ENCODE measurements at places on chromosomes 7 and 10. TPM values are rescaled to one million over a fixed set of nuclear protein-coding genes. Genes with fewer than 3 reads are reported as not detected.

AKR1B15 gene
- total RNA-seq, result not detected

DNA sequence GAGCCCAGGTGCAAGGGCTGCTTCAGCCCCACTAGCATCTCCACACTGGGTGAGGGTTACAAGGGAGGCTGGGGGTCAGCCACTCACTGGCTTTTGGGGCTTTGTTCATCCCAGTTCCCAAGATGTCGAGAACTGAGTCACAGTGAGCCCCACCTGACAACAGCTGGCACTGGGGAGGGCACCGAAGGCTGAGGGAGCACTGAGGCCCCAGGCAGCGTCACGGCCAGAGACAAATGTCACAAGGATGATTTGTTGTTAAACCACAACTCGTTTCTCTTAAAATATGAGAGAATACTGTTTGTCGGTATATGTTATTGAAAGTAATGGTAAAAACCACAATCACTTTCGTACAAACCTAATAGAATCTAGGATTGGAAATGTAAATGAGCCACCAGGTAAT, 219.9 kb downstream of the CELF2 start:
- DNase-seq, result peak; percentile 80
- H3K4me3 ChIP-seq, result peak overlapping the region; percentile 20
- H3K4me1 ChIP-seq, result peaks cover 96% of the 10 kb centered on the region
- peak overlapping the region; percentile 92 for H3K27ac ChIP-seq

GRCh38 chr10:36221101-36221500, 579.0 kb upstream of the FZD8 start:
- H3K4me3 ChIP-seq, result no peak overlapping the region
- no peak for DNase-seq
- no peaks in the 10 kb centered on the region for H3K36me3 ChIP-seq
- H3K4me1 ChIP-seq, result no peaks in the 10 kb centered on the region
- no peaks in the 10 kb centered on the region for H3K27me3 ChIP-seq

DNA sequence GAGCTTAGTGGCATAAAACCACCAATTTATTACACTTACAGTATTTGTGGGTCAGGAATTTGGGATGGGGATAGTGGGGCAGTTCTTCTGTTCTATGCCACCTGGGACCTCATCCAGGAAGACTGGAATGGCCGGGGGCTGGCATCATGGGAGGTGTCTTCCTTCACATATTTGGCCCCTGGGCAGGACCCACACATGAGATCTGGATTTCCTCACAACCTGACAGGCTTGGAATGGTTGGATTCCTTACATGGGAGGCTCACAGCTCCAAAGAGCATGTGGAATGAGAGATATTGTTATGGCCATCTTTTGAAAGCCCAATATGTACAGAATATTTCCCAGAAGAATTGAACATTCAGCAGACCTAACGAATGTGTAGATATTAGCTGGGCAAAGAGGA, 21.9 kb downstream of the LSMEM1 start:
- no peak for DNase-seq
- H3K4me1 ChIP-seq, result no peaks in the 10 kb centered on the region
- H3K27ac ChIP-seq, result no peak overlapping the region
- H3K36me3 ChIP-seq, result no peaks in the 10 kb centered on the region

GRCh38 chr10:88150339-88150738, 286.9 kb downstream of the PTEN start:
- H3K27ac ChIP-seq, result no peak overlapping the region
- peaks cover 15% of the 10 kb centered on the region for H3K4me1 ChIP-seq
- H3K27me3 ChIP-seq, result no peaks in the 10 kb centered on the region
- no peak for DNase-seq
- peaks cover 6% of the 10 kb centered on the region for H3K36me3 ChIP-seq
- H3K4me3 ChIP-seq, result no peak overlapping the region

GRCh38 chr10:86671419-86671818, 3.1 kb downstream of the LDB3 start:
- H3K27me3 ChIP-seq, result no peaks in the 10 kb centered on the region
- no peaks in the 10 kb centered on the region for H3K4me1 ChIP-seq
- H3K27ac ChIP-seq, result no peak overlapping the region
- no peaks in the 10 kb centered on the region for H3K36me3 ChIP-seq

GRCh38 chr7:140696024-140696679, 356 bp upstream of the NDUFB2 start:
- no peaks in the 10 kb centered on the region for H3K27me3 ChIP-seq
- peak overlapping the region; percentile 94 for H3K4me3 ChIP-seq
- peaks cover 25% of the 10 kb centered on the region for H3K36me3 ChIP-seq
- H3K4me1 ChIP-seq, result peaks cover 29% of the 10 kb centered on the region
- DNase-seq, result peak; percentile 97

- H3K4me1 ChIP-seq, result no peaks in the 10 kb centered on the region
- H3K27ac ChIP-seq, result no peak overlapping the region
- H3K36me3 ChIP-seq, result no peaks in the 10 kb centered on the region
- DNase-seq, result no peak
- peaks cover 19% of the 10 kb centered on the region for H3K27me3 ChIP-seq
These were observed 1198.6 kb downstream of the GATA3 start for GRCh38 chr10:9253121-9253520.

DNA sequence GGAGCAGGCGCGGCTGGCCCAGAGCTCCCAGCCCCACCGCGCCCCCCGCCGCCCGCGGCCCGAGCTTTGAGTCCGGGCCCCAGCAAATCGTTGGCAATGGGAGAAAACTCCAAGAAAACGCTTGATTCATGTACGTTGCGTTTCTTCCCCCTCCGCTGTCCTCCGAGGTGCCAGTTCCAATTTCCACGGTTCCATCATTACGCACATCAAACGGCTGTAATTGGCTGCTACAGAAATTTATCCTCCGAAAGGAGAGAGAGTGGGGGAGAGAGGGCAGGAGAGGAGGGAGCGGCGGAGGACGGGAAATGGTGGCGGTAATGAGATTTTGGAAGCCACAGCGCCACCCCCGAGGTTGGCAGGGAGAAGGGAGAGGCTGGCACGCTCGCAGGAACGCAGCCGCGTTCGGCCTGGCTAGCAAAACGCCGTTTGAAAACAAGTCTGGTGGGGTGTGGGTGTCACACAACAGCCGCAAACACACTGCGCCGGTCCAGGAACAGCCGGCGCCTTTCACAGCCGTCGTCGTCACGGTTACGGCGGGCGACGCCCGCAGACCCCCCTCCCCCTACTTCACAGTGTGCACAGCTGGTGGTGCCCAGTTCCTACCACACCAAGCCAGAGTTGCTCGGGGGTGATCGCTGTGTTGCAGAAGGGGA, 57.5 kb downstream of the UNCX start:
- H3K27me3 ChIP-seq, result peaks cover 13% of the 10 kb centered on the region
- H3K4me3 ChIP-seq, result peak overlapping the region; percentile 53
- no peaks in the 10 kb centered on the region for H3K36me3 ChIP-seq
